ENCODE measurements at places on chromosomes 3 and 15. TPM values are rescaled to one million over a fixed set of nuclear protein-coding genes. Genes with fewer than 3 reads are reported as not detected.

DNA sequence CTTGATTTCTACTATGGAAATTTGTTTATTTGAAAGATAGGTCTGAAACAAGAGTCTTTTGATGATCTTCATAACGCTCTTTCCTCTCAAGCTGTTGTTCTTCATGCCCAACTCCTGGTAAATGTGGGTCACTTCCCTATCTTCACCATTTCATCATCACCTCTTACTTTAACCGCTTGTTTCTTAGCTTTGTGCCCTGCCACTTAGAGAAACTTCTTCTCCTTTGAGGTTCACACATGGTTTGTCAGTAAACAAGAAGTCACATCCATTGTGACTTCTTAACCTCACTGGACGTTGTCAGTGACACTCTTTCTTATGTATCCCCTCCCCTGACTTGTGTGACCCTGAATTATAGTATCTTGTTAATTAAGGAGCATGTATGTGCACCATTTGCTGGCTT lies 16.9 kb upstream of the P2RY13 start:
- DNase-seq = no peak

DNA sequence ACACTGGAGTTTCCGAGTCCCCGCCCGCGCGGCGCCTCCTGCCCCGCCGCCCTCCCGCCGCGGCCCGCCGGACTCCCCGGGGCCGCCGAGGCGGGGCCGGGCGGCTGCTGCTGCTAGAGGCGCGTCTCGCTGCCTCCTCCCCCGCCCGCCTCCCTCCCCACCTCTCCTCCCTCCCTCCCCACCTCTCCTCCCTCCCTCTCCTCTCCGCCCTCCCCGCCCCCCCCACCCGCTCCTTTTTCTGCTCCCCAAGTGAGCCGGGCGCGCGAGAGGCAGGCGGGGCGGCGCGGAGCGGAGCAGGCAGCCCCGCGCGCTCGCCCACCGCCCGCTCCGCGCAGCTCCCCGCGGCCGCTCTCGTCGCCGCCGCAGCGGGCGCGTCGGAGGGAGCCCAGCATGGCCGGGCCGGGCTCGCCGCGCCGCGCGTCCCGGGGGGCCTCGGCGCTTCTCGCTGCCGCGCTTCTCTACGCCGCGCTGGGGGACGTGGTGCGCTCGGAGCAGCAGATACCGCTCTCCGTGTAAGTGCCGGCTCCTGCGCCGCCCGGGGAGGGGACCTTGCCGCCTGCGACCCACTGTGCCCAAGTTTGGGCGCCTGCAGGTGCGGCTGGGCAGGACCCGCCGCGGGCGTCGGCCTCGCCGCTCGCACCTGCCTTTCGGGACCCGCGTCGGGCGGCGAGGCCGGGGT lies at the start of gene CACNA2D3:
TSS of gene CACNA2D3 (plus strand) at position 229 of the 679 bp plus-strand sequence.
- DNase-seq = no peak

GRCh38 chr15:37081983-37082382 lies 18.4 kb downstream of the MEIS2 start:
- DNase-seq = no peak

GRCh38 chr15:75725719-75726607 lies 13.3 kb upstream of the CSPG4 start:
- DNase-seq = no peak

- no peak for DNase-seq
Observed at GRCh38 chr3:193851941-193852674, 259.1 kb downstream of the OPA1 start.

DNA sequence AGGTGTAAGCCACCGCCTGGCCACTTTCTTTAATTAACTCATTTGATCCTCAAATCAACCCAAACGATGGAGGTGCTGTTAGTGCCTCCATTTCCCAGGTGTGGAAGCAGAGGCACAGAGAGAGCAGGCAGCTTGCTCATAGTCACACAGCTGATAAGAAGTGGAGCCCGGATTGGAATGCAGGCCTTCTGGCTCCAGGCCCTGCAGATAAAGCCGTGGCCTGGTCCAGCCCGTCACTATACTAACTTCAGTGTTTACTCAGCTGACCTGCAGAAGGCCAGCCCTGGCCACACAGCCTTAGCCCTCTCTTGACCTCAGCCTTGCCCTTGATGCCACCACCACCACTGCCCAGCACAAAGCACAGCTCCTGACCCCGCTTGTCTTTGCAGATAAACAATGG lies 116.7 kb downstream of the NUP210 start:
- no peak for DNase-seq

- no peak for DNase-seq
Observed at GRCh38 chr3:120311863-120312794, 27.1 kb upstream of the GPR156 start.

RHOV gene
- 19.4 TPM for total RNA-seq

RAMAC gene
- 32.2 TPM for total RNA-seq

All from skin of body (tissue), 3 donors.